ENCODE measurements at places on chromosomes 11 and 22.

DNA sequence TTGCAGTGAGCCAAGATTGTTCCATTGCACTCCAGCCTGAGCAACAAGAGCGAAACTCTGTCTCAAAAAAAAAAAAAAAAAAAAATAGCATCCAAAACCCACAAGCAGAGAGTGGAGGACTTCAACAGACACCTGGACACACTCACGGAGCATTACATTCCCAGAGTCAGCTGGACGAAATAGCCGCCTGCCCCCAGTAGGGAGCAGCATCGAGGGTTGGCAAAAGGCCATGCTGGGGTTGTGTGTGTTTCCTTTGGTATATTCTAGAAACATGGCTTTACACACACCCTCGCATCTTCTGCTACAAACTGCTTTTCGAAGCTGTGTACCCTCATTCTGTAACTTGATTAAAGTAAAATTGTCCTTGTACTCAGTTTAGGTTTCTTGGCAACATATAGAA lies 5.3 kb downstream of the ADA2 start:
- peak; percentile 62 for DNase-seq

DNA sequence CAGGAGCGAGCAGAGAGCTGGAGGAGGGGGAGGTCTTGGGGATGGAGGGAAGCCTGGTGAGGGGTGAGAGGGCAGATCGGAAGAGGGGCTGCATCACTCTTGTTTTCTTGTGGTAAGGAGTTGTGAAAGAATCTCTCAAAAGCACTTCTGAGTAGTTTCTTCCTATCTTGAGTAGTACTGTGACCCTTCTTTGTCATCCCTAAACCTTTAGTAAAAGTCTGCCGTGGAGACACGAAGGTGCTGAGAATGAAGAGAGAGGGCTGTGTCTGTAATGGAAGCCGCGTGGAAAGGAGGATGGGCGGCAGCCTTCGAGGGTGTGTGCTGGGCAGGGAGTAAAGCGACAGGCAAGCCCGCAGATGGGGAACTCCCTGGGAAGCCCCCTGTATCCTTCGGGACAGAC lies 237.8 kb downstream of the TBC1D22A start:
- DNase-seq = no peak

DNA sequence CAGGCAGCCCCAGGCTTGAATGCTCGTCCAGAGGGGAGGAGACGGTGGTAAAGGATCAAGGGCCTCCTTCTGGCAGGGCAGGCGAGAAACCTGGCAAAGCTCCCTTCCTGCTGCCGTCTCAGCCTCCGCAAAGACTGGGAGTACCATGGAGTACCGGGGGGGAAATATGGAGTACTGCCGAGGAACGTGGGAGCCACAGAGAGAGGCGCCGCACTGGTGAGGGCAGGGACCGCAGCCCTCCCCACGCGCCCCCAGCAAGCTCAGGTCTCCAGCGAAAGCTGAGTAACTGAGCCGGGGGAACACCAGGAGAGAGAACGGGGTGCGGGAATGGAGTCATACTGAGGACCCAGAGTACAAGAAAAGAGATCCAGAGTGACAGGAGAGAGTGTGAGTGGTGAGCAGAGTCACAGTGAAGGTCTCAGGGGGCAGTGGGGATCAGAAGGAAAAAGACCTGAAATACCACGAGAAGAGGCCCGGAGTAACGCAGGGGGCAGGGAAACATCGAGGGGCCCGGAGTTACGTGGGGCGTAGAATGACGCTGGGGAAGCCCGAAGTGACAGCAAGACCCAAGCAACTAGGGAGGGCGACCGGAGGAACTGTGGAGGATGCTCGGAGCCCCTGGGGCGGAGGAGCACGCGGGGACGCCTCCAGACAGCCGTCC lies 740 bp downstream of the EML3 start:
- DNase-seq = peak; percentile 85

- DNase-seq = no peak
Measured at GRCh38 chr11:94885581-94885980, 87.8 kb downstream of the CWC15 start.

Data from femur (tissue), 1 donor.